ELF-1 (cell line): ENCODE measurements at places on chromosomes 4 and X.

GRCh38 chrX:39396358-39396995 lies 595.2 kb downstream of the MID1IP1 start:
- no peak for DNase-seq

DNA sequence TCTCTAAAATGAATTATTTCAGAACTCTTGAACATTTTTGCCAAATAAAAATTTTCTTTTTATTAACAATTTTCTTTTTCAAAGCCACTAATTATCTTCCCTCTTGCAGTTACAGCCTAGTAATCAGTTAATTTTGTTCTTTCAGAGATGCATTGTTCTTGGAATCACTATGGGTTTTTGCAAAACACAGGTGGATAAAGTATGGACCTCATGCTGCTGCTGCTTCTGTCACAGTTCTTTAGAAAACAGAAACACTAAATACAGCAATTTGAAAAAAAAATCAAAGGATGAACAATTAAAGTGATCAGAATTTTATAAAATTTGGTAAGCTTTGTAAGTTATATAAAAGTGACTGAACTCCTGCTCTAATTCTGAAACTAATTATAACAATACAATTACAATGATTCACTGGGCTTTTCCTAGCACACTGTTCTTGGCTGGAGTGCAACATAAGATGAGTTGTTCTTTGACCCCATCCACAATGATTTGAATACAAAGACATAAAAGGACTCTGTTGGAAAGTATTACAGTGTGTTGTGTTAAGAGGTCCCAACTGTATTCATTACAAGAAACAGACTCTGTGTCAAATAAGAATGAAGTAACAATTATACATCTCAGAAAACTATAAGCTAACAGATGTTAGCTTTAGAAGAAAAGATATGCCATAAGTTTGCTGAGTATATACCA lies 59.4 kb upstream of the GK2 start:
- no peak for DNase-seq

GRCh38 chrX:120228187-120228908 lies 22.3 kb upstream of the ZBTB33 start:
- DNase-seq, result no peak

DNA sequence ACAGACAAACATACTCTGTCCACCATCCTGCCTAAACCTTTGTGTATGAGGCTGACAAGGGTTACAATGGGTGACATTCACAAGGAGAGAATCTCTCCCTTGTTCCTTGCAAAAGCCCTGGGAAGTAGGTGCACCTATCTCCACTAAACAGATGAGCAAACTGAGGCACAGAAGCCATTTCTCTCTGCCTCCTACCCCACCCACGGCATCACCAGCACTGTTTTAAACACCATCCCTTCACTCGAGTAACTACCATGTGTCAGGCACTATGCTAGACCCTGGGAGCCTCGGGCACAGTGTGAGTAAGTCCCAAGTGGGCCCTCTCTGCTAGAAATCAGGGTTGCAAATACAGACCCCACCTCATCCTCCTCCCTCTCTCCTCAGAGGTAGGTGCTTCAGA lies 899 bp downstream of the LYAR start:
- DNase-seq, result no peak

DNA sequence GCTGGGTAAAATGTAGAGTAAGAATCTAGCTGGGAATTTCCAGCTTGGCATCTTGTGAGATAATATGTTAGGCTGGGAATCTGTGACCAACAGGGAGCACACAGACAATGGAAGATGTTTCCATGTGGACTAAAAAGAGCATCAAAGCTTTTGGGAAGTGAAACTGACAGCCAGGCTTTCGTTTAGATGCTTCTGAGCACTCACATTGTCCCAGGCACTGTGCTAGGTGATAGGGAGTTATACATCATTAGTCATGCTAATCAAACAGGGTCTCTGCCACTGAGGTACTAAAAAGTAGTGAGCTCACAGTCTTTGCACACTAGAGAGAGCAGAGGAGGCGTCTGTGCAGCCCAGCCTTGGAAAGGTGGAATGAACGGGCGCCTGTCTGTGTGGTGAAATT lies 101.9 kb upstream of the SCOC start:
- no peak for DNase-seq

DNA sequence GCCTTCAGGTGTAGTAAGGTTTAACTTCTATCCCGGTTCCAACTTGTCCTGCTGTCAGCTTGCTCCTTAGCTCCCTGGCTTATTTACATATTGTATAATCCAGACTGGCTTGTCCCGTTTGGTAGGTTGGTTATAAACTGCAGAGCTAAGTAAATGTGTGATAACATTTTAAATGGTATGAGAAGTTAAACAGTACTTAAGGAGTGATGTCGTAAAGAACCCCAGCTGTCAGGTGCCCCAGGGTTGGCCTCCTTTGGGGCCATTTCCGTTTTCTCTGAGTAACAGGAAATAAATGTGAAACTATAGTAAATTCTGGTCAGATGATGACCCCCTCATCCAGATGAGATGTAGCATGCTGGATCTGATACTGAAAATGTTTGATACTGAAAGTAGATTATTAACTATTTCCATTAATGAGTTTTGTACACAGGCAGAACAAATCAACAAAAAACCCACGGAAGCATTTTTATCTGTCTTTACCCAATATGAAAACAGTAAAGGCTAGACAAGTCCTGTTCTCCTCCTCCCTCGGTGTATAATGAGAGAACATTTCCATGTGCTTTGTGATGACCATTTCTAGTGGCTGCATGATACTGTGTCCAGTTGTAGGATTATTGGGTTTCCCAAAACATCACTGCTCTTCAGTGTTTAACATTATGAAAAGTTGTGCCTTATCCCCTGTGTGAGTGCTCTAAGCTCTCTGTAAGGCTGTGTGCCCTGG lies 22.4 kb downstream of the GAB1 start:
- no peak for DNase-seq

GRCh38 chr4:128295255-128295654 lies 7.6 kb upstream of the PGRMC2 start:
- DNase-seq, result peak; percentile 19

- no peak for DNase-seq
Measured at GRCh38 chr4:14184767-14185166, 557.2 kb upstream of the BOD1L1 start.

DNA sequence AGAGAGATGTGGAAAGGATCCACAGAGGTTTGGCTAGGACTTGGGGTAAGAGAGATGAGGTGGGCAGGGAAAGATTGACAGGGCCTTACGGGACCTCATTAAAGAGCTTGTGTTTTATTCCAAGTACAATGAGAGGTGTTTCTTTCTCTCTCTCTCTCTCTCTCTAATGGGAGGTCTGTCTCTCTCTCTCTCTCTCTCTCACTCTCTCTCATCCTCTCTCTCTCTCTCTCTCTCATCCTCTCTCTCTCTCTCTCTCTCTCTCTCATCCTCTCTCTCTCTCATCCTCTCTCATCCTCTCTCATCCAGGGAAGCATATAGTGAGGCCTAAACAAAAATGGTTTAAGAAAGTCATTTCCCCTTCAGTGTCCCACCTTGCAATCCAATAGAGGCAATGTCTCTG lies 5.4 kb downstream of the JADE3 start:
- DNase-seq, result no peak

DNA sequence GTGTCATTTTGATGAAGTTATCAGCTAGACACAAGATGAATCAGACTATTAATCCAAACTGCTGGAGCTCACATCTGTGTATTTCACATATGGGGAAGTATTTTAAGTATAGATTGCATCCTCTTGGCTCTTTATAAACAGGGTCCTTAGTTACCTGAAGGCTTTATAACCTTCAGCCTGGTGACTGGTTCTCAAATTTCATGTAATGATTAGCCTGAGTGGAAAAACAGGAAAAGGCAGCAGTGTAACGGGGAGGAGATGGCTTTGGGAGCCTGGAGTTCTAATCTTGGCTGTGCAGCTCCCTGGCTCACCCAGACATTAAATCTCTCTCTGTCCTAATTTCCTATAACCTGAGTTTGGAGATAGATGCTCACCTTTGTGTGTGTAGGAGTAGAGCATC lies 103.8 kb upstream of the HPF1 start:
- peak; percentile 12 for DNase-seq

GRCh38 chr4:154626793-154627484 lies 14.5 kb upstream of the FGG start:
- DNase-seq, result peak; percentile 89

DNA sequence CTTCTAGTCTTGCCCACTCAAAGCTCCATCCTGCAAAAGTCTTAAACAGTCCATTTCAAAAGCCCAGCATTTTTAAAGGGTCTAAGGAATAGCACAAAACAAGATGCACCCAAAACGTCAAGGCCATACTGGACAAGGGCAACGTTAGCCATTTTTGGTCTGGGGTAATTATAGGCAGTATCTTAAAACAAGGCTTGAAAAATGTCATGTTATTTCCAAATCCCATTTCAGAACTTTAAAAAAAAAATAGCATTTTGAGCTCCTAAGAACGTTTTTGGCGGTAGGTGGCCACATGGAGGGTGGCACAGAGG lies 584 bp upstream of the TMEM165 start:
- DNase-seq, result no peak

DNA sequence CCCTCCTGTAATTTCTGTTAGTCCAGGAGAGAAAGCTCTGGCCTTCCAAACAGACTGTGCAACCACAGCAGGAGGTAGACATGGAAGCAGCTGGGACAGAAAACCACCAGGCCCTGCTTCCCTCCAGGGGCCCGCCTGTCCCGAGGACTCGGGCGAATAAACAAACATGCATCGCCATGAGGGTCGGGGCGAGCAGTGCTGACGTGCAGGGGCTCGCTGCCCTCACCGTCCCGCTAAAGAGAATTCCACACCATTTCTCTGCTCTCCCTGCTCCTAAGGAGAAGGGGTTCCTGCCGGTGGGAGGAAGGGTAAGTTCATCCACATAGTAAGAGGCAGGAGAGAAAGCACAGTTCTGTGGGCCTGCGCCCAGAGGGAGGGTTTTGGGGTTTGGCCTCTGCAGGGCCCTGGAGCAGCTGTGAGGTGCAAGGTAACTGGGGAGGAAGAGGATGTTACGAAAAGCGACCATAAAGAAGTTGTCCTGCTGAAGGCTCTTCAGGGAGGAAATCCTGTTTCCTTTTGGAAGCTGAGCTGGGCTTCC lies 54.9 kb downstream of the WFS1 start:
- peak; percentile 20 for DNase-seq

DNA sequence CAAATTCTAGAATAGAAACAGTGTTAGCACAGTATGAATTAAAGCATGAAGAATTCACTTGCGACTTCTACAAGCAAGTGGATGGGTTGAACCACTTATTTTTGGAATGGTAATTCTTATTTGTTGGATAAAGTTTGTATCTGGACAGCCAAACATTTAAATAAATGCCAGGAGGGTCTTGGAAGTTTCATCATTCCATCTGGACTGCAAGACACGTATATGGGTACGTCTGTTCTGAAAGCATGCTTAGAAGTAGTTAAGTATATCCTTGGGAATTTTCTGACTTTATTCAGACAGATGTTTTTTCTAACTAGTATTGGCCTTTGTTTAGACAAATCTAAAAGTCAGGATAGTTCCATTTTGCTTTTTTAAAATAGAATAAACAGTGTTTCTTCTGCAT lies 77.5 kb upstream of the CASK start:
- DNase-seq, result no peak

- no peak for DNase-seq
Measured at GRCh38 chr4:10181745-10182445, 65.3 kb upstream of the WDR1 start.

DNA sequence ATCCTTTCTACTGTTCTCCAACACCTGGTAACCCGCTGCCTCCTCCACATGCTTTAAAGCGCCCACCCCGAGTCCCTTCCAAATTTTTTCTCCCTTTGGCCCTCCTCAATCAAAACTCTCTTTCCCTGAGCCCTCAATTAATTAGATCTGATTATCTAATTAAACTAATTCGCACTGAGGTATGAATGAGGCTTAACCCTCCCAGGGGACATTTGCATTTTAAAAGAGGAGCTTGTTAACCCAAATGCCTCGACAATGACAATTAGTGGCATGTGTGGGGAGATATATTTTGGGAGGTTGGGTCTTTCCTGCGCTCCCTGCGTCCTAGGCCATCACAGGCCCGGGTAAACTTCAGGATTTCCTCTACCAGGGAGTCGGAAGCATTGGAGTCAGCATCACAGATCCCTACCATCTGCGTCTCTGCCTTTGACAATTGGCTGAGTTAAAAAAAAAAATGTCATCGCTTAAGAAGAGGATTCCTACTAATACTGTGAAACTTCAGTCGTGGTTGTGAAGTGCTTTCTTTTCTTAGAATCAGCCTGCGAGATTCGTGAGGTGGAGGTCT lies 50.6 kb downstream of the TENM3 start:
- peak; percentile 18 for DNase-seq

DNA sequence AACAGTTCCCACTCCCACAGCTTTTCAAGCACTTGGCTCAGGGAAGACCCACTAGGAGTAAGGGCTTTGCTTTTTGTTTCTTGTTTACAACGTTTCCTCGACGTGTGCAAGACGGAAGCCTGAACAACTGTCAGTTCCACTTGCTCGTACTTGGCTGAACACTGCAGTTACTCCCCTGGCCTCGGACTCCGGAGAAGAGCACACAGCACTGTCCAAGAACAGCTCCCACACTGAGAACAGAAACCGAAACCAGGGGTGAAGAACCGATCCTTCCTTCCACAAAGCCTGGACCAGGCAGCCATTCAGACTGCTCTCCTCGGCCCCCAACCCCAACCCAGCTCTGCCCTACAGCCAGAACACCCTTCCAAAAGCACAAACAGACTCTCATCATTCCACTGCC lies 25.5 kb downstream of the IRF2 start:
- DNase-seq, result no peak

DNA sequence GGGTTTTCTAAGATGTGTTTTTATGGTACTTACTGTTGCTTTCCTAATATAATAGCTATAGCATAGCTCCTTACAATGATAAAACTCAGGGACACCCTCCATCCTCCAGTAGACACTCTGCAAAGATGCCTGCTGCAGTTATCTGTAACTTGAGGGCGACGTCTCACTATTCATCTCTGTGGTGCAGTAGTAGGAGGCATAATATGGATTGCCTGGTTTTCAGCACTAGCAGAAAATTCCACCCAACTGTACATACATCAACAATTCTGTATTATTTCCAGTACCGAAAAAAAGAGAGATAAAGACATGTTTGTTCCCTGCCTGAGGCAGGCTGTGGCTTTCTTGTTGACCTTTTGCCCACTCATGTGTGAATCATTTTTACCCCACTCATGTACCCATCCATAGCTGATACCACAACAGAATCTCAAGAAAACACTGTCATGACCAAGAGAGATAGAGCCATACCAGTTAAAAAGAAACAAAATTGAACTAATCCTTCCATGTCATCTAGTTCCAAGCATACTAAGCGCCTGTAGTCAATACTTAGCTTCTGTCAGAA lies 220.1 kb downstream of the RAB28 start:
- no peak for DNase-seq

- DNase-seq, result peak; percentile 5
Measured at GRCh38 chr4:116796022-116796421, 289.4 kb downstream of the TRAM1L1 start.

DNA sequence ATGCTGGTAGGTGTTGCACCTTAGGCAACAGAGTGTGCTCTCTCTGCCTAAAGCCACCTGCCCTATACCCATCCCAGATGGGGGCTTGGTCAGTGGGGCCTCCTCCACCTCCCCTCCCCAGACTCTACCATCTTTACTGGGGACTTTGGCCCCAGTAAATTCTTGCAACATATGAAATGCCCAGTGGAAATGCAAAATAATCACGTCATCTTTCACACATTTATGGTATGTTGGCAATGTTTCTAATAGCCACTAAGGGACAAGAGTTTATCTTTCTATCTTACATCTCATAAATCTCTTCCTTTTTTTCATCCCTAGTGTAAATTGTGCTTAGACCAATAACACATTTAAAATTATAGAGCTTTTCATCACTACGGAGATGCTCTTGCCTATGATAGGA lies 103.0 kb upstream of the MAML3 start:
- DNase-seq, result no peak

- no peak for DNase-seq
Measured at GRCh38 chr4:172851534-172851933, 317.1 kb upstream of the GALNT7 start.

GRCh38 chr4:27149541-27150212 lies 289.0 kb downstream of the STIM2 start:
- DNase-seq, result no peak
